Gastrocnemius medialis (tissue), 4 donors: ENCODE measurements at places on chromosomes 5 and 9.

GRCh38 chr5:101212942-101213514 is 309.9 kb upstream of the ST8SIA4 start:
- DNase-seq = no peak

- DNase-seq = no peak
These were observed 20.8 kb downstream of the AMBP start for GRCh38 chr9:114057161-114057885.

DNA sequence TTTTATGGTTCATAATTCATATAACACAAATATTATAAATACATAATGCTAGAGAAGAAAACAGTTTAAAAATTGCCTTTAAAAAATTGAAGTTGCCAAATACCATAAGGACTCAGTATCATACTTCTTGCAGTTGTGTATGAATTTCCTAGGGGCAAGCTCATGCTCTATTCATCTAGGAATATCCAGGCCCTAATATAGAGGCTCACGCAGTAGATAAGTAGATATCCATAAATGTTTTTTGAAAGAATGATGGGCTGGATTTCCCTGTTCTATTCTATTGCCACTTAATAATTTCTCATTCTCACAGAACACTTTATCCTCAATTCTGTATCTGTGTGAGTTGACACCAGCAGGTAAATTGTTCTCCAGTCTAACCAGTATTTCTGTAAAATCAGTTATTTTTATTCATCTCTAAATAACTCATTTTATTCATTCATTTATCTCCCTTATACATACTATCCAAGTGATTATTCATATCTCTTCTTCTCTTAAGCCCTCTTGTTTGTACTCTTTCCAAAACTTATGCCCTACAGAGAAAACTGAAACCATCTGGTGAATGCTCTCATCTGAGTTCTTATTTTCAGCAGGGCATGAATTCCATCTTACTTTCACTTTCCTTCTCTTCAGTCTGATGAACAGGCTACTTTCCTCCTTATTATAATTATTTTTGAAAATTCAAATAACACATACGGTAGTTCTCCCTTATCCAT is 97.1 kb downstream of the SLC44A1 start:
- DNase-seq = no peak

- peak; percentile 83 for DNase-seq
These were observed 821 bp downstream of the CTNNA1 start for GRCh38 chr5:138753794-138754698.

DNA sequence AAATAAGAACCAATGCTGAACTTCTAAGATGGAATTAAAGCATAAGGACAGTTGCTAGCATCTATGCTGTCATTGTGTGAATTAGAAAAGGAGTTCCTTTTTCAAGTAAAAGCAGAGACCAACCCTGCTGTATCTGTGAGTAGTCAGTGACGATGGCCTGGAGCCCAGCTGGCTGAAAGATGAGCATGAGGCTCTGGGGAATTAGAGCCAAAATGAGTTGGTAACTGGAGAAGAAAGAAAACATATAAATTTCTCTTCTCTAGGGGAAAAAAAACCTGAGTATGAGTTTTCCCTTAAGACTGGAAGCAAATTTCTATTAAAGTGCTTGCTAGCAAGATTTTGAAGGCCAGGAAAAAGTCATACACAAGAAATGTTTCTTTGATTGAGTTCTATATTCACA is 1.6 kb upstream of the SPZ1 start:
- no peak for DNase-seq

- DNase-seq = no peak
These were observed 1.8 kb downstream of the STK10 start for GRCh38 chr5:172186114-172186695.

GRCh38 chr9:133621725-133622267 is 12.6 kb upstream of the FAM163B start:
- DNase-seq = no peak

DNA sequence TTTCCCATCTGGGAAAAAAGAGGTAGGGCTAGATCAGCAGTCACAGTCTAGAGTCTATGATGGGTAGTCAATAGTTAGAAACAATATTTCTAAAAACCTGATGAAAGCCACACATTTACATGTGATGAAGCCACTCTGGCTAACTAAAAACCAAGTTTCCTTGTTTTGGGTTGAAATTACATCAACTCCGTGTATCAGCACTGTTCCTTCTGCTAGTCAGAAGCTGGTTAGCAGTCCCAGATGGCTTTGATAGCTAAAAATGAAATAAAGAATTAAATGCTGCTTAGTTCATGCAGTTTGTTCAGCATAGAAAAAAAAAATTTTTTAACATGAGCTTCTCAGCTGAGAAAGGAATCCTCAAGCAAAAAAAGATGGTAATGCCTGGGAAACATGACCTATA is 136.7 kb downstream of the FAM114A2 start:
- DNase-seq = no peak

GRCh38 chr9:3468421-3469205 is 57.2 kb downstream of the RFX3 start:
- no peak for DNase-seq

DNA sequence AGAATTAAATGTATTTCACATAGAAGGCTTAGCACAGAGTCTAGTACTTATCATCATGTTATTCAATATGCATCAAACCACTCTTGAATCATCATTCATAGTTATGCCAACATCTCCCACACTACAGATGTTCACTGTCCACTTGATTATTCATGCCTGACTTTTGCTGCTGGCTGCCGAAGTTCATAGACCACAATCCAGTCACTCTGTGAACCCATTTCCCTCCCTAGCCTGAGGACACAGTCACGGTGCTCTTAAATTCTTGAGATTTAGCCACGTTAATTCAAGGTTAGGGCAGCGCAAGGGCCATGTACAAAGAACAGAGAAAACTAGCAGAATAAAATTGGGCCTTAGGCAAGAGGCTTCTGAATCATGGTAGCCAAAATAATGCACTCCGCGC is 32.4 kb downstream of the ABCA1 start:
- no peak for DNase-seq

GRCh38 chr5:63919763-63920478 is 42.3 kb downstream of the HTR1A start:
- DNase-seq = no peak

- DNase-seq = peak; percentile 81
These were observed 24.0 kb downstream of the TMOD1 start for GRCh38 chr9:97525451-97525850.

DNA sequence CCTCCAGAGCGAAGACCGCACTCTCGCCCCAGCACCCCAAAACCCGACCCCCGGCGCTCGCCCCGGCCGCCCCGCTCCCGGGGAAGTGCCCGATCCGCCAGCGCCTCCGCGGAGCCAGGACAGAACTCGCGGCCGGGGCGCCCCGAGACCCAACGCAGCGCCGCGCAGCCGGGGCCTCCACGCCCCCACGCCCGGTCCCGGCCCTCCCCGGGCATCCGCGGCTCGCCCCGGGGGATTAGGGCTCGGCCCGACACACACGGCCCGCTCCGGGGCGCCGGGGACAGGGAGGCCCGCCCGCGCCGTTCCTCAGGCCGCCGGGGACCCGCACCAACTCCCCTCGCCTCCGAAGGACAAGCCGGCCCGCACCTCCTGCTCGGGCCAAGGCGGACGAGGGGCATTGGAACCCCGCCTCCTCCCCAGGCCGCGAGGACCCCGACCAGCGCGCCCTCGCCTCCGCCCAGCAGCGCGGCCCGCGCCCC is 544 bp downstream of the FNBP1 start:
- DNase-seq = no peak

DNA sequence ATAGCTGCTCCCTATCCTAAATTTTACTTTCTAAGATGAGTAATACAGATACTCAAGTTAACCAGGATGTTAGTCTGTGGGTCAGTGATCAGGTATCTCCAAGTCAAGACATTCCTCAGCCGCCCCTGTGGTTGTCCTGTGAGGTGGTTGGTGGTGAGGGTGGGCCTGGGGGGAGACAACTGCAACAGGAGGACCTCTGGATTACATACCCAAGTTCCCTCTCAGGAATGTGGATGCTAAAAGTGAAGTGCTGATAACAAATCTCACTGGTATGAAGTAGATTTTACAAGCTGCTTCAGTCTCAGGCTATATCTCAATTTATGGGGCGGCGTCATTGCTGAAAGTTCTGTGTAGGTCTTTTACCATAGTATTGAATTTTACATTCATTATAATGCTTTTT is 38.3 kb downstream of the SLC1A3 start:
- no peak for DNase-seq

GRCh38 chr9:94140418-94140780 is 56.1 kb downstream of the PTPDC1 start:
- DNase-seq = no peak
